ENCODE measurements at places on chromosomes 12 and 14.

DNA sequence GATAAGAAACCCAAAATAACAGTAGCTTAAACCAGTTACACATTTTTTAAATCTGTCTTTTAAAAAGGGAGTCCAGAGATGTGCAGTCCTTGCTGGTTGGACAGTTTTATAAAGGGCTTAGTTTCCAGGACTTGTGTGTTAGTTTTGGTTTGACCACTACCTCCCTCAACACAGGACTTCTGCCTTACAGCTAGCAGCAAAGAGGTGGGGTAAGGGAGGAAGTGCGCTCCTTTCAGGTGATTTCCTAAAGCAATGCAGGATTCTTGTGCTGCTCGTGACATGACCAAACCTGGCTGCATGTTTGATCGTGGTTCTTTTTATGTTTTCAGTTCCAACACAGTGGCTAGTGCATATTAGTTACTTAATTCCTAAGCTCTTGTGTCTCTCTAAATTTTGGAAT is 266.2 kb downstream of the TMTC2 start:
- no peak for DNase-seq

DNA sequence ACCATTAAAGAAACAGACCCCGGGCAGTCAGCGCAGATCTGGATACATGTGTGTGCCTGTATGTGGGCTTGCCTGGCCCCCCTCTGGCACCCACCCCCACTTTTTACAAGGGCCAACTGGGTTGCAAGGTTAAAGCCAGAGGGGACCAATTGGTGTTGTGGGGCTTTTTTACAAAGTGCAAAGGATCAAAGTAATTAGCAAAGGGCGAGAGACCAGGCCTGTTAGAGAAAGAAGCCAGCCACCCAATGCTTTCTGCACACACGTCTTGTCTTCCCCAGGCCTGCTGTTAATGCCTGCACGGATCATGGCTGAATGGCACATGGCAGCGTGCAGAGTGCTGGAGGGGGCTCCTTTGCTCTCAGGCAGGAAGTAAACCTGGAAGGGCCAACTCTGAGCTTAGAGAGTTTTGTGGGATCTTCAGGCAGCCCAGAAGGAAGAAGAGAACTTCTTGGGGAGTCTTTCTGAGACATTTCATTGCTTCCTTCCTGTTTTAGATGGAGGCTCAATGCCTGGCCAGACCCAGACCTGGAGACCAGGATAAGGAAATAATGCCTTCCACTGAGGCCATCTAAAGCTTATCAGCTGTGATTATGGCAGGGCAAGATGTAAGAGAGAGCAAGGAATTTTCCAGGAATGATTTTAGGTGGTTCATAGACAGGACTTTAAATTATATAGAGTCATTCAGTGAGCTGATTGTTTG is 523.4 kb upstream of the TBX3 start:
- DNase-seq, result no peak

- no peak for DNase-seq
Measured at GRCh38 chr12:122544537-122544936, 17.5 kb downstream of the KNTC1 start.

DNA sequence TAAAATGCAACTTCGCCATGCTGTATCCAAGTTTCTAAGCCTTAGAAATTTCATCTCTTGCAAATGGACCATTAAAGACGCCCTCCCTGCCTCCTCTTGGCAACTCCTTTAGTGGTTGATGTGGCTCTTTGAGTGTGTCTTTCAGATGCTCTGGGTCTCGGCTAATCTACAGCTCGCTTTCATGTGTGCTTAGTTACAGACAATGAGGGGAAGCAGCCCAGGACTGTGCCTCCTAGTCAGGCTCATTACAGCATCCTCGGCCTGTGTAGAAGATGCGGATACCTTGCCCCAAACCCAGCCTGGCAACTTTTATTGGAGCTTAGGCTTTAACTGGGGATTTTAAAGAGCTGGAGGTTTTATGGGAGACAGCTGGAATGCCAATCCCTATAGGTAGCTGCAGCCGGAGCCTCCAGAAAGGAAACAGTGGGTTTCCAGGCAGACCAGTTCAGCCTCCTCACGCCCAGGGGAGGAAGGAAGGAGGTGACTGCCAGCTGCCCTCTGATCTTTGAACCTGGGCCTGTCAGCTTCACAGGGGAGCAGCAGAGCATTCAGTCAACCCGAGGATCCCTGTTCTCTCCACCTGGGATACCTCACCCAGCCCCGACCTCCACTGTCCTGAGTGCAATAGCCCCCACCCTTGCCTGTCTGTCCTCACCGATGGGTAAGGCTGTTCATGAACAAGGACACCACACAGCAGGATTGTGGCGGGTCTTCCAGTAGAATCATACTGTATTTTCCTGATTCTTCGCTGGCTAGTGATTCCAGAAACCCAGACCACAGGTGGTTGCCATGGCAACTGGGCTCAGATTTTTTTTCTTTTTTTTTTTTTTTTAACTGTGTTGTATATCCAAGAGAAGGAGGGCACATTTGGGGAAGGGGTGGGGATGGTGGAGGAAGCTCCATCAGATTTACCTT is 638.5 kb downstream of the MED13L start:
- no peak for DNase-seq

GRCh38 chr14:68519671-68520187 is 273.1 kb downstream of the ZFP36L1 start:
- DNase-seq, result no peak

GRCh38 chr14:24903337-24903736 is 146.6 kb downstream of the STXBP6 start:
- peak; percentile 14 for DNase-seq

- no peak for DNase-seq
Measured at GRCh38 chr12:93078577-93078976, 149.5 kb upstream of the EEA1 start.

DNA sequence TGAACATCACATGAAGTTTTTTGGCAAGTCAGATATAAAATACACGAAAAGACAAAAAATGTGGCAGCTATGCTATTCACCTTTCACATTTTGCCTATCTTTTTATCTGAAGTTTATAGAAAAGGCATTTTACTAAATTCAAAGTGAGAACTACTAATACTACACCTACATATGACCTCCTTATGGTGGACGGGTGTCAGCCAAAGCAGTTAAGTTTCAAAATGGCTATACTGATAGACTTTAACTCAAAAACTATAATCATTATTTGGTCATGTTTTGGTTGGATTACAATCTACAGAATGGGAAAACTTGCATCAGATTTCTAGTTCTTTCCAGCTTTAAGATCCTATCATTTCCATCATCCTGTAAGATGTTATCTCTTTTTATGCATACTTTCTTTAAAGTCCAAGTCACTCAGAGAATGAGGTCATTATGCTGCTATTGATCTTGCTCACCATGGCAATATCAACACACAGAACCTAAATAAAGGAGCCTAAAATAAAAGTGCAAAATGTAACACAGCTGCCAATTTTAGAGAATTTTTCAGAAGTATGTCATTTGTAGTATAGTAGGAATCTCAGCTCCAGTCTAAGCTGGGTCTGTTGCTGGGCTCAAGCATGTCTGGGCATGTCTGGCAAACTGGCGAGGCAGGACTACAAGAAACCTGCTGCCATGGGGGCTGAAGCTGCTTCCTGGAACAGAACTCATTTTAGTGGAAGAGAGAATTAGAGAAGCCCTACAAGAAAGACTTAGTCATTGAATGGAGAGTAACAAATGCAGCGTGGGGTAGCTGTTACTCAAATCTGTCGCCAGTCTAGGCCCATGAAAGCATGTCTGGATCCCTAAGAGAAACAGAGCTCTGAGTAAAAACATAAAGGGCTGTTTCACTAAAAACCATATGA is 7.6 kb upstream of the AEBP2 start:
- DNase-seq, result no peak

DNA sequence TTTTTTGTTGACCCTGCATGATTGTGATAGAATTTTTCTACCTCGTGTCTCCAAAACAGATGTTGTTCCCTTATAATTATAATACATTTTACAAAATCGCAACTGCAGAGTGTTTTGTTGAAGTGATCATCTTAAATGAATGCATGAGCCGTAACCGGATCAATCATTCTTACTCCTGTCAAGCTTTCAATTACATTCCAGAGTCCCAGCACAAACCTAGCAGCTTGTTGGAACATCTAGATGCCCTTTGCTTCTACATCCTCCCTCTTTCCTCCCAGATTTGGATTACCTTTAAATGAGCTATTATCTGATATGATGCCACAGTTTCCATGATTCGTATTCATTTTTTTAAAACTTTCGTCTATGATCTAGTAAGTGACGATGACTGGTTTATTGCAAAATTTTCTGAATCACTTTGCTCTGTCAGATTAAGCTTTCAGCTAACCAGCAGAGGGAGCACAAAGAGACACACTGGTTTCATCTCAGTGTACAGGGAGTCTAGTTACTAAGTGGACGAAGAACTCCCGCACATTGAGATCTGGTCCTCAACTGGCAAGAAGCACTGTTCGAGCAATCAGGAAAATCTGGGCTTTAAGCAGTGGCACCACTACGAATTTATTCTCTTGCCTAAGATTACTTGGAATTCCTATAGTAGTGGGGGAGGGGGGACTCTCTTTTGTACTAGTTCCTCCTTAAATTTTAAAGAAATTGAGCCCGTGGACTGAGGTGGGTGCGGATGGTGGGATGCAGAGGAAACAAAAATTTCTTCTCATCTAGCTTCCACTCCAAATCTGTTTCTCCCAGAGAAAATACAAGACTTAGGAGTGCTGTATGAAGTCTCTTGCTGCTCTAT is 40.9 kb downstream of the TSHR start:
- peak; percentile 92 for DNase-seq

- no peak for DNase-seq
Measured at GRCh38 chr12:32390572-32391219, 8.7 kb upstream of the FGD4 start.

DNA sequence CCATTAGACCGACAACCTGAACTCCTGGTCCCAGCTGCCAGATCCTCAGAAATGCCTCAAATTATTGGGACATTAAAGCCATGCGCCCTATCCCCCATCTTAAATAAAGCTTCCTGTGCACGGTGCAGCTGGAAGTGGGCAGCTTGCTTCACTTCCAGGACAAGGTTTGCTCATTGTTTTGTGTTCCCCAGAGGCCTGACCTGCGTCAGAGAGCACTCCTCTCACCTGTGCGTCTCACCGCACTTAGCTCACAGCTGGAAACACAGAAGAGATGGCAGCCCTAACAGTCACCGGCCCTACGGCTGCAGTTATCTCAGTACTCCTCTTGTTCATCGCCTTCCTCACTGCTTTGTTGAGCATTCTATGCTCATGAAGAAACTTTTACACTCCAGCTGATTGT is 135.5 kb downstream of the ANO2 start:
- no peak for DNase-seq

- no peak for DNase-seq
Measured at GRCh38 chr12:41437563-41437962, 249.4 kb downstream of the PDZRN4 start.

DNA sequence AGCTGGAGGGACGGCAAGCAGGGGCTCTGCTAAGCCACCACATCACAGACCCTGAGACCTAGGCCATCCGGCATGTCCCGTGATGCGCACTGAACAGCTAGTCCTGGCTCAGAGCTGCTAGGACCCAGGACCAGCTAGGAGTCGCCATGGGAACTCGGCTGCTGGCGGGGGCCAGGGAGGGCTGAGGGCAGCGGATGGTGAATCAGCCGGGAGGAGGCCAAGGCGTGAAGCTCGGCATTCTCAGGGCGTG is 5.1 kb downstream of the AHNAK2 start:
- peak; percentile 96 for DNase-seq

- DNase-seq, result no peak
Measured at GRCh38 chr12:104669851-104670337, 213.1 kb downstream of the CHST11 start.

DNA sequence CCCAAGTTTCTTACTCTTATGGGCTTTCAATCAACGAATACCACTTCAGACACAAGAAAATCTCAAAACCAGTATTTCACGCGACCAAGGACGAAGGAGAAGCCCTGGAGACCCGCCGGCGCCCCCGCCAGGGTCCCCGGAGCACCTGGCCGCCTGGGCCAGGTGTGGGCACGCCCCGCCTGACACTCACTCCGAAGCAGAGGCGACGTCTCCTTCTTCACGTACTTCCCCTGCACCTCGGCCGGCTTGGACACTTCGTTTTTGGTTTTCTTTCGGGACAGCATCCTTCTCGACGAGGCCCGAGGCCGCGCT is 466 bp downstream of the SAV1 start:
- DNase-seq, result no peak

DNA sequence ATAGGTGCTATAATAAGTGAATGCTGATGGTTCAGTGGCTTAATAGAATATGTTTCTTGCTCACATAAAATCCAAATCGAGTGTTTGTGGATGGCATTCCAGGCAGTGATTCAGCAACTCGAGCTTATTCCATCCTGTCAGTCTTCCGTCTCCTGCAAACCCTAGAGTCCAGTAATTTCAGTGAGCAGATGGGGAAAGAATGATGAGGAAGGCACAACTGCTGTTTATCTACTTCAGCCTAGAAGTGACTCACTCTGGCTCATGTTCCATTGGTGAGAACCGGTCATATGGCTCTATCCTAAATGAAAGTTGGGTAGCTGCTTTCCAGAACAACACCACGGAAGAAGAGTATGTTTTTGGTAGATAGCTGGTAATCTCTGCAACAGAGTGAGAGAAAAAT is 421.8 kb upstream of the PDE3A start:
- peak; percentile 63 for DNase-seq

DNA sequence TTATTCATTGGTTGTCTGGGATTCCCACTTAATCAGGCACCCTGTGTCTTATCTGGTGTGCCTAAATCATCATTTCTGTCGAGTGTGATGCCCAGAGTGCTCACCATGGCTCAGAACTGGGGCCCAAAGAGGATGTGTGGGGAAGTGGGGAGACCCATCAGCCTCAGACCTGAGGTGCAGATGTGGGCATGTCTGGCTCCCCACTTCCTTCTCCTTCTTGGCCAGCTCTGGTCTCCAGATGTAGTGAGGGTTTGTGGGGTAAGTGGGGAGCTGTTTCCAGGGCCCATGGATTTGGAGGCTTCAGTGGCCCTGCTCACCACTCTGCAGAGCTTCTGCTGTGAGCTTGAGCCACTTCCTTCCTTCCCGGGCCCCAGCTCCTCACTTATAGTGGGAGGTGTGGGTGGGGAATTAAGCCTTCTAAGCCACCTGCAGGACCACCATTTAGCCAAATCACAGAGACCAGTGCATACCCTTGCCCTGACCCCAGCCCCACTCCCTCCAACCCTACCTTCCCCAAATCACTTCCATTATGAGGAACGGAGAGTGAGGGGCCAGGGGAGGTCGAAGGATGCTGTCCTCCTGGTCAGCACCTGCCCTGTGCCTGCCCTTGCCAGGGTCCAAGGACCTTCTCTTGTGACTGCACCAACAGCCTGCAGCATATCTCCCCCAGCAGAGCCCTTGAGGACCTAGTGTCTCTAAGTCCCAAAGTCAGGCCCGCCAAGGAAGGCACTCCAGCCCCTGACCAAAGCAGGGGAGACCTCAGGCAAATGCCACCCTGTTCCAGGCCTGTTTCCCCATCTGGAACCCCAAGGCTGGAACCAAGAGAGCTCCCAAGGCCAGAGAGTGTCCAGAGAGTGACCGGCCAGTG is 278.2 kb upstream of the RTL1 start:
- DNase-seq, result no peak

DNA sequence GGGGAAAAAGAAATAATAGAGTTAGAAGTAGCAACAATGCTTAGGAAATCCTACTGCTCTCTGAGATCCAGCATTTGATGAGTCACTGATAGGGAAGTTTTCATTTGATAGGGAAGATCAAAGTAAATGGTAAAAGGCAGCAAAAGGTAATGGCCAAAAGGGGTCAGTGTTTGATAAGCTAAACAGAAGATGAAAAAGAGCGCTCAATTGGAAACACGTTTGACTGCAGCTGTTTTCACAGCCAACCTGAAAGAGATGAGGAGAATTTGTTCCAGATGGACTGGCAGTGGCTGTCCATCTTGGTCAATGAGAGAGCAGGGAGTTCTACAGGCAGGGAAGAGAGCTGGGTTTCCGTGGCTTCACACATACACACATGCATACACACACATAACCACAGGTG is 264.2 kb downstream of the TMEM132C start:
- peak; percentile 1 for DNase-seq

GRCh38 chr12:118103201-118103600 is 610 bp downstream of the VSIG10 start:
- peak; percentile 36 for DNase-seq
